HTR-8/SVneo (cell line): ENCODE measurements at places on chromosomes 1 and 21.

DNA sequence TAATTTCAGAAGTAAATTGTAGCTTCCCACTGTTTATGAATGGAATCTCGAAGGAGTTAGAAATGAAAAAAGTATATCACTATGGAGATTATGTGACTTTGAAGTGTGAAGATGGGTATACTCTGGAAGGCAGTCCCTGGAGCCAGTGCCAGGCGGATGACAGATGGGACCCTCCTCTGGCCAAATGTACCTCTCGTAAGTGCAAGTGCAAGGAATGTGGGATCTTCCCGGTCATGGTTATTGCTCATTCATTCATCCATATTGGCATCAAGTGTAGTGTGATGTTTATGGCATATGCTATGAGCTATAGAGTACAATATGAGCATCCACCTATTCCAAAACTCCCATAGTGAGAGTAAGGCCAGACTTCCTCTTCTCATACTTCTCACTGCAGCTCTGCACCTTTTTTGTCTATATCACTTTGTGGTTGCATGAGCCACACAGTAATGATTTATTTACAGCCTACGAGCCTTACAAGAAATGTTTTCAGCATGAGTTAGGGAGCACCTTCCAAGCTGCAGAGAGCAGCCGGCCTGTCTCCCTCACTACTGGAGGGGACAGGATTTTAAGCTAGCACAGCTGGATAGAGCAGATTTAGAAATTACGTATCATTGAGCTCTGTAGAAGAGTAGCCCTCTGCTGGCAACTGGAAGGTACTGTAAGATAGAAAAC lies 24.9 kb upstream of the CR1L start:
- DNase-seq: peak; percentile 50

DNA sequence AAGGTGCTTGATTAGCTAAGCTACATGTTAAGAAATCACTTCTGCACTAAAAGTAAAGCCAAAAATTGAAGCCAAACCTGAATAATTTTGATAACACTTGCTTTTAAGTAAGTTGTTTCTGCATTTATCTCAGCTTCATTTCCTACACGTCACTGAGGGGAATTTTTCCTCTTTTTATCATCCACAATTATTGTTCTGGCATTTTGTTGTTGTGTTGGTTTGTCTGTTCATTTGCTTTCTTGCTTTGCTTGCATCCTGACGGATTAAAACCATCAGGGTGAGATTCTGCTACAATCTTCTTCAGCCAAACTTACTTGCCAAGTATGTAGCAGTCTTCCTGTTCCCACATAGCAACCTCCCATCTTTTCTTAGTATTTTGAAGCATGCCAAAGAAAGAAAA lies 18.0 kb upstream of the EEIG2 start:
- no peak for DNase-seq

GRCh38 chr1:245807306-245807705 lies 652.5 kb downstream of the KIF26B start:
- DNase-seq: no peak

GRCh38 chr21:42369821-42370220 lies 3.5 kb upstream of the TFF1 start:
- no peak for DNase-seq

DNA sequence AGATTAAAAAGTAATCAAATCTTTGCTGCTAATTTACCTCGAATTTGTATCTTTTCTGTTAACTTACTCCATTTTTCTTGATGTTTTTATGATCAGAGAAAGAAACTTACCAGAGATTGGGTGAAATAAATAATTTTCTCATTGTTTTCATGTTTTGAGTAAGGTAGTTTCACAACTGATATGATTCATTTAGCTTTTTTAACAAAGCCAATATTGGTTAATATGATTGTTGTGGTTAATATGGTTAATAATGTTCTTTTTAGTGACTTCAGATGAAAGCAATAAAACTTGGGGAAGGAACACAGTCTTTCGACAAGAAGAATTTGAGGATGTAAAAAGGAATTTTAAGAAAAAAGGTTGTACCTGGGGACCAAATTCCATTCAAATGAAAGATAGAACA lies 48.1 kb downstream of the MAP3K21 start:
- no peak for DNase-seq

- DNase-seq: no peak
These were observed 92.9 kb downstream of the EDEM3 start for GRCh38 chr1:184661801-184662200.

- peak; percentile 31 for DNase-seq
These were observed 22.0 kb upstream of the WDR26 start for GRCh38 chr1:224456637-224456953.

- no peak for DNase-seq
These were observed 201.8 kb downstream of the SIPA1L2 start for GRCh38 chr1:232428036-232428645.

DNA sequence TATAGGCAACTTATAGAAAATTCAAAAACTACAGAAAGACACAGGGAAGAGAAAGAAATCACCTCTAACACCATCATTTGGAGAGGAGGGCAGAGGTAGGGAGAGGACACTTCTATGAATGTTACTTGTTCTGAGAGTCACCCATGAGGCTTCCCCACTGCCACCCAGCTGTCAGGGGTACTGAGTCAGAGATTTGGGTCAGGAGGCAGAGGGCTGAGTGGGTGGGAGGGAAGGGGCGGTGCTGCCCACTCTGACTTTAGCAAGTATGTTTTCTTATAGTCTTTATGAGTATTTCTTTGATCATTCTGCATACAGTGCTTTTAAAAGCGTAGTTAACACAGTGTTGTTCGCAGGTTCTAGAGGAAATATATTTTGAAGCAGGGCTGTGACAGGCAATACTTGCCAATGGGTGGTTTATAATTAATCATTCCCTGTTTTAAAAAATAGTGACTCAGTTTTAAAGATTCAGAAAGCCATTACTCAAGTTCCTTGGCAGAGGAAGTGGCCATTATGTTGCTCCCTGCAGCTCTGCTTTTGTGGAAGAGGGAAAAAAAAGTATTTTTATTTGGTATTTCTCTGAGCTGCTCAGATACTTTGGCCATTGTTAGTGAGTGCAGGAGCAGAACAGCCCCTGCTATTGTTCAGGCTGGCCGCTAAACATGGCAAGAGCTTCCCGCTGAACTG lies 18.3 kb downstream of the IL6R start:
- no peak for DNase-seq

GRCh38 chr21:34565238-34565637 lies 49.7 kb downstream of the RCAN1 start:
- no peak for DNase-seq

DNA sequence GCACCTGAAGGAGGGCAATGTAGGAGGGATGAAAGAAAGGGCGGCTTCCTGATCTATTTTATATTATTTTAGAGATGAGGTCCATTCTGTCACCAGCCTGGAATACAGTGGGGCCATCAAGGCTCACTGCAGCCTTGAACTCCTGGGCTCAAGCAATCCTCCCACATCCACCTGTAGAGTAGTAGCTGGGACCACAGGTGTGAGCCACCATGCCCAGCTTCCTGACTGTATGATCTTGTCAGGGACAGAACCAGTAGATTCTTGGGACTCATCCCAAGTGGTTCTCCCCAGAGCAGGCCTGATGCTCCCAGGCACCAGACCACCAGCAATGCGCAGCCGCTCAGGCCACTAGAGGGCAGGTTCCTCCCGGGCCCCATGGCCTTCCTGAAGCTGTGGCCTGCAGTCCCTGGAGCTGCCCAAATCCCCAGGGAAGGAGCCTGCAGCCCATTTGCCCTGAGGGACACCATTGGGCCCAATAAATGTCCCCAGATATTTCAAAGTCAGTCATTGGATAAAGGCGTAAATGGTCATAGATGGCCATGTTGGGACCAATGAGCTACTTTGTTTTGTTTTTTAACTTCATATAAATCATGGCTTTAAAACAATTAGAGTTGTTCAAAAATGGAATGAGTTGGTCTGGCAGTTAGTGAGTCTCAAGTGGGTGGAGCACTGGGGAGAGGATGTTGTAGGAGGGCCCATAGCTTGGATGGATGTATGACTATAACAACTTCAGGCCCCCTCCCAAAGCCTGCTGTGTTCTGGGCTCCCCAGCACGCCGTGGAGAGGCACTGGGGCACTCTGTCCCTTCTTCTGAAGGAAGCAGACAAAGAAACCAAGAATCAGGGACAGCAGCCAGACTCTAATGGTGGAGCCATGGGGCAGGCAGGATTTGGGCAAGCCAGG lies 44.7 kb upstream of the GOLT1A start:
- peak; percentile 89 for DNase-seq

- DNase-seq: no peak
These were observed 105.0 kb upstream of the COL6A1 start for GRCh38 chr21:45876381-45877170.

- no peak for DNase-seq
These were observed 179.9 kb downstream of the TGFB2 start for GRCh38 chr1:218525031-218525430.

DNA sequence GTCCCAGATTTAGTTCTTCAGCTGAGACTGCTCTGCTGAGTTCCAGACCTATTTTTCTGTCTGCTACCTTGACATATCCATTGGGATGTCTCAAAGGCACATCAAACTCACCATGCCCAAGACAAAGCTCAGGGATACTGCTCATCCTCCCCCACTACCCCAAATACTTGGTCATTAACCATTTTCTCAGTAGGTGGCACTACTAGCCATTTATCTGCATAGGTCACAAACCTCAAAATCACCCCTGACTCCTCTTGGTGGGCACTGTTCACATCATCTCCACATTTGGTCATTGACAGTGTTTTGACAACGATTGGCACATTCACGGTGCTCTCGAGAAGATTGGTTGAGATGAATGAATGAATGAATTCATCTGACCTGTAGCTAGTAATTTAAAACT lies 32.1 kb downstream of the CACNA1S start:
- no peak for DNase-seq

DNA sequence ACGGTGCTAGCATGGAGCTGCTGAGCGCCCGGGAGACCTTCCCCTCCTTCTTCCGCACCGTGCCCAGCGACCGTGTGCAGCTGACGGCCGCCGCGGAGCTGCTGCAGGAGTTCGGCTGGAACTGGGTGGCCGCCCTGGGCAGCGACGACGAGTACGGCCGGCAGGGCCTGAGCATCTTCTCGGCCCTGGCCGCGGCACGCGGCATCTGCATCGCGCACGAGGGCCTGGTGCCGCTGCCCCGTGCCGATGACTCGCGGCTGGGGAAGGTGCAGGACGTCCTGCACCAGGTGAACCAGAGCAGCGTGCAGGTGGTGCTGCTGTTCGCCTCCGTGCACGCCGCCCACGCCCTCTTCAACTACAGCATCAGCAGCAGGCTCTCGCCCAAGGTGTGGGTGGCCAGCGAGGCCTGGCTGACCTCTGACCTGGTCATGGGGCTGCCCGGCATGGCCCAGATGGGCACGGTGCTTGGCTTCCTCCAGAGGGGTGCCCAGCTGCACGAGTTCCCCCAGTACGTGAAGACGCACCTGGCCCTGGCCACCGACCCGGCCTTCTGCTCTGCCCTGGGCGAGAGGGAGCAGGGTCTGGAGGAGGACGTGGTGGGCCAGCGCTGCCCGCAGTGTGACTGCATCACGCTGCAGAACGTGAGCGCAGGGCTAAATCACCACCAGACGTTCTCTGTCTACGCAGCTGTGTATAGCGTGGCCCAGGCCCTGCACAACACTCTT lies 1.1 kb downstream of the TAS1R3 start:
- no peak for DNase-seq

- peak; percentile 10 for DNase-seq
These were observed 53.4 kb downstream of the TMPRSS15 start for GRCh38 chr21:18350216-18350615.

DNA sequence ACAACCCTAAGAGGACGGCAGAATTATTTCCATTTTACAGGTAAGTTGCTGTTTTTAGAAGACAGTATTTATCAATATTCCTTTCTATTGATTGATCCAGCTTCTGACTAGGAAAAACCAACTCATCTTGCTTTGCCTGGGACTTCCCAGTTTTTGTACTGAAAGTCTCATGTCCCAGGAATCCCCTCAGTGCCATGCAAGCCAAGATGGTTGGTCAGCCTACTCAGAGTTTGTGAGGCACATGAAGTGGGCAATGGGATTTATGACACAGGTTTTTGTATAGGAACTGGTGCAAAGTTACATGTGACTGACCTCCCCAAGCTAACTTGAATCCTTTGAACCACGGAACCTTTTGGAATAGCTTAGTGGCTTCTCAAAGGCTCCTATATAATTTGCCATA lies 45.5 kb downstream of the GNG12 start:
- DNase-seq: no peak

DNA sequence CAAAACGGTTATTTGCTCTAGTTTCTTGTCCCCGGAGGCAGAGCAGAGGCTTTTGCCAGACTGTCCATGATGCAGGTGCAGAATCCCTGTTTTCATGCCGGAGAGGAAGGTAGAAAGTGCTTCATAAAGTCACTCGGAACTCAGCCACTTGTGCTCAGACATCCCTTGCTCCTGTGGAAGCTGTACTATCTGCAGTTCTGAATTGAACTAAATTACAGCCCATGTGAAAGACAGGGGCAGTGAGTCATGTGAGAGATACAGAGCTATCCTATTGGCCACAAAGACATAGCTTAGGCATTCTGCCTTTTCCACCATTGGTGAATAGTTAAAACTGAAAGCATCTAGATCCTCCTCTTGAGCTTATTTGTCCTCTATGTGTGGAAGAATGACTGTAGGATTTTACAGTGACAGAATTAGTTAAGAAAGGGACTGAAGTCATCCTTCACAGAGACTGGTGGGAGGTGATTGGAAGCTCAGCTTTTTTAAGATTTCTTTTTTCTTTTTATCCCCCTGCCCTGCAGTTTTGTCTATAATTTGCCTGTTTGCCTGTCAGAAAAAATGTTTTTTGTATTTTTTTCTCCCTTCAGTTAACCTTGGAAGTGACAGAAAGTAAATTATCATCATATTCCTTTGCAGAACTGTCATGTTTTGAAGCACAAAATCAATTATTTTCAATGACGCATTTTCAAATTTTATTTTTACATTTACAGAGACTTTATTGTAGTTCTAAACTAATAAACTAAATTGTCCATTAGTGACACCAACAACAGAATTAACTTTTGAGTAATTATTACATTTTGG lies 298.6 kb downstream of the PTPRC start:
- peak; percentile 87 for DNase-seq

GRCh38 chr1:3775490-3776230 lies 3.1 kb downstream of the SMIM1 start:
- DNase-seq: peak; percentile 35

- no peak for DNase-seq
These were observed 611 bp upstream of the GUK1 start for GRCh38 chr1:228139406-228139930.

- no peak for DNase-seq
These were observed 19.9 kb upstream of the CLDN14 start for GRCh38 chr21:36499578-36500471.

GRCh38 chr1:228883535-228883934 lies 148.3 kb downstream of the RHOU start:
- DNase-seq: no peak

DNA sequence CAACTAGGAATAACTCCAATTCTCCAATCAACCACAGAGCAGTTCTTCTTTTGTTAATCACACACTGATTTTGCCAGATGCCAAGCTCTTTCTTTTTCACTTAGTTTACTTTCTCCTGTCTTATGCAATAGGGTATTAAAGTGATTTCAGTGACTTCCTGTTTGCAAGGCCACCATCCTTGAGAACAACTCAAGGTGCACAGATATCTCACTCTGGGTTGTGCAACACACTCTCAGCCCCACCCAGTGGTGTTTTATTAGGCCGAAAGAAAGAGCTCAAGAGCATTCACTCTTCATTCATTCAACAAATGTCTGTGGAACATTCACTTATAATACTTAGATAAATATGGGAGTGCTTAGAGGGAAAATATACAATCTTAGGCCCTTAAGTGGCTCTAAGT lies 352.5 kb downstream of the ZNF326 start:
- no peak for DNase-seq
